ENCODE measurements at places on chromosomes 6 and 20. TPM values are rescaled to one million over a fixed set of nuclear protein-coding genes. Genes with fewer than 3 reads are reported as not detected.

Gene NT5E
- 23.0 TPM for polyA plus RNA-seq

DNA sequence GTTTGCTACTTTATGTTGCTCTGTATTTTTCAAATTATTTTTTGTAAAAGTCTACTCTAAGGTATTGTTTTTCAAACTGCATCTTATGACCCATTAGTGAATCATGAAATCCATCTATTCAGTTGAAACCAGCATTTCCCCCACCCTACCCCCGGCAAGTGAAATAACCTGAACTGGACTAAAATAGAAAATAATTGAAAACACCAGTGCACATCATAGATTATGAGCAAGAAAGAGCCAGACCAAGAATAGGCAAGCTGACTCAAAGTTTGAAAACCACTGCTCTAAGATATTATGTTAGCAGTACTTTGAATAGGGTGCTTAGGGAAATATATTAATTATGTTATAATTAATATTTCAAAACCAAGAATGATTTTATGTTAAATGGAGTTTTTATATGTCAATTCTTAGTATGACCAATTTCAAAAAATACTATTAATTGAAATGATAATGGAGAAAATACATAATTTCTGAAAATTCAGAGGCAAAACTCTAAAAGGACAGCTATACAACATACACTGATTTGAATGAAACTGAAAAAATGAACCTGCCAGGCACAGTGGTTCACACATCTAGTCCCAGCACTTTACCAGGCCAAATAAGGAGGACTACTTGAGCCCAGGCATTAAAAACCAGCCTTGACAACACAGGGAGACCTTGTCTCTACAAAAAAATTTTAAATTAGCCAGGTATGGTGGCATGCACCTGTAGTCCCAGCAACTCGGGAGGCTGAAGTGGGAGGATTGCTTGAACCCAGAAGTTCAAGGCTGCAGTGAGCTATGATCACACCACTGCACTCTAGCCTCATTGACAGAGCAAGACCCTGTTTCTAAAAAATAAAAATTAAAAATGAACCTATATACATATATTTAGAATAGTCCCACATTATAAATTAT is 112.0 kb downstream of the CDK19 start:
- no peak for DNase-seq

DNA sequence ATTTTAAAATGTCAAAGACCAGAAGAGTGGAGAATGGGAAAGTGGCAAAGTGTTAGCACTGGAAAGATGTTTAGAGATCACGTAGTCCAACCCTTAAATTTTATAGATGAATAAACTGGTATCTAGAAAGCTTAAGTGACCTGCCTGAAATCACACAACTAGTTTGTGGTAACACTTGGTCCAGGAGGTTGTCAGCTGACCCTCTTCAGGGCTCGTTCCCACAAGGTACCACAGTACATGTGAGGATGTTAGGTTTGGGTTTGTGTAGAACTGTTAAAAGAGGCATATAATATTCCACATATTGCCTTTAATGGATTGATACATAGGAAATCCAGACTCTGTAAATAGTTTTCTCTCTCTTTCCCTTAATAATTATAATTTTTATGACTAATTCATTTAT is 39.1 kb downstream of the ENPP1 start:
- DNase-seq = no peak

GRCh38 chr6:74259981-74260380 is 564.0 kb downstream of the CD109 start:
- DNase-seq = no peak

- no peak for DNase-seq
Measured at GRCh38 chr20:37194621-37195417, 15.5 kb upstream of the MROH8 start.

DNA sequence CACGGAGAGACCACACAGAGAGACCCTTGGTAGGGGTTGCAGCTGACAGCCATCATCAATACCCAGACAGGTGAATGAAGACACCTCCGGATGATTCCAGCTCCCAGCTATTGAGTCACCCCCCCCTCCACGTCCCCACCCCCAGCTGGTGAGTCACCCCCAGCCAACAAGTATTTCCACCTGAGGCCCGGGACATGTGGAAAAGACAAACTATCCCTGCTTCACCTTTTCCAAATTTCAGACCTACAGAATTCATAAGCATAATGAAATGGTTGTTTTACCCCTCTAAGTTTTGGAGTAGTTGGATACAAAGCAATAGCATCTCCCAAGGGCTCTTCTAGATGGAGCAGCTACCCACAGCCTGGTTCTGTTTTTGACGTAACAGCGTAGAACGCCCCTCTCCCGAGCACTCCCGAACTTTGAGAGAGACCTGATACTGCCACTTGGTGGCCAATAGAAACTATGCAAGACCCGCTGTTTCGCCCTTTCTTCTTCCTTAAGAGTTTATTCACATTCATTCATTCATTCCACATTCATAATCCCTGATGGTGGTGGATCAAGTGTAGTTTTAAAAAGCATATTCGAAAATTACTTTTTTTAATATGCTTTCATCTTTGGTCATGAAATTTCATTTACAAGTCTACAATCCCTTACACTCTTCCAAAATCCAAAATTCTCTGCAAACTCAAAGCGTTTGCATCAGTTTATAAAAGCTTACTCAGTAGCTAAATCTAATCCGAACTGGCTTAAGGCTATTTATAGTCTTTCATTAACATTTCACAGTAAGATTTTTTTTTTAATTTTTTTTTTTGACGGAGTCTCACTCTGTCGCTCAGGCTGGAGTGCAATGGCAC is 15.1 kb upstream of the PPP1R16B start:
- DNase-seq = no peak

DNA sequence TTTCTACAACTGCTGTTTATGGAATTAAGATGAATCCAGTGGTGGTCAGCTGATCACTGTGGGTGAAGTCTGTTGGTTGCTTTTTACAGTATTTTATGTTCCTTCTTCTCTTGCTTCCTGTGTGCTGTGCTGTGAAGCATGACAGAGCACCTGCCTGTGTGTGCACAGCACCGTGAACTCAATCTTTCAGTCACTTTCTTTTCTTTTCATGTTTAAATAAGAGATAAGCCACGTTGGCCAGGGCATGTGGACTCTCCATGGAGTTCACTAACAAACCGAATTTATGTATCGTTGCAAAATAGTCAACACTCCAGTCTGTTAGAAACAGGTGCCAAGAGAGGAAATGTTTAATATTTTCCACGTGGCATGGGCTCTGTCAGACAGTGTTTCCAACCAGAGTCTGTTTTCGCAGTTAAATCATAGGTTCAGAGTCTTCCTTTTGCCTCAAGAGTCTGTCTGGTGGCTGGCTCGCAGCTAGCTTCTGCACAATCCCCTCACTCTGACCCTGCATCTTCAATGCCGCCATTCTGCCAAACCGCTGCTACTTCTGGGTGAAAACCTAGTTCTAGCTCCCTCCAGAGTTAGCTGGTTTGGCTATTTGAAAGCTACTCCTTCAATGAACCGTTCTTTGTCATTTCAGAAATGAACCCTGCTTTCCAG is 73.2 kb downstream of the QRSL1 start:
- peak; percentile 35 for DNase-seq

GRCh38 chr6:110201151-110201884 is 21.1 kb downstream of the CDC40 start:
- no peak for DNase-seq

Gene MAK
- 0.84 TPM for polyA plus RNA-seq

DNA sequence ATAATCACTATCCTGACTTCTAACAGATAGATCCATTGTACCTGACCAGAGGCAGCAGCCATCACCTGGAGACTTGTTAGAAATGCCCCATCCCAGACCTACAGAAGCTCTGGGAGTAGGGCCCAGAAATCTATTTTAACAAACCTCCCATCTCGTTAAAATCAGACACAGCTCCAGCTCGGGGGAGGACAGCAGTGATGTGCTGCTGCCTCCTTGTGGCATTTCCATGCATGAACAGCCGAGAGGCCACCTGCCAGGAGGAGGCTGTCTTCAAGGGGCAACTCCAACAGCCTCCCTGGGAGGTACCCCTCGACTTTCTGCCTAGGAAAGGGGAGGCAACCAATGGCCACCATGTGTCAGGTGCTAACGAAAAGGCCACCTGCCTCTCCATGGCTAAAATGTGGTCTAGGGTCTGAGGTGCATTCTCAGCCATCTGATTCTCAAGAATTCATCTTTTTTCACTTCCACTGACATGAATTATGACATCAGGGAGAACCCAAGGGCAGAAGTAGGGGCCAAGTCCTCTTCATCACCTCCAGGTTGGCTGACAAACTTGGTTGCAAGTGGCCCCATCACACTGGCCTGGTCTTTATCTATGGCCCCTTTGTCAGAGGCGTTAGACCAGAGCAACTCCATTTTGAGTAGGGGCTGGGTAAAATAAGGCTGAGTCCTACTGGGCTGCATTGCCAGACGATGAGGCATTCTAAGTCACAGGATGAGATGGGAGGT is 12.2 kb upstream of the KCNK15 start:
- DNase-seq = peak; percentile 57

DNA sequence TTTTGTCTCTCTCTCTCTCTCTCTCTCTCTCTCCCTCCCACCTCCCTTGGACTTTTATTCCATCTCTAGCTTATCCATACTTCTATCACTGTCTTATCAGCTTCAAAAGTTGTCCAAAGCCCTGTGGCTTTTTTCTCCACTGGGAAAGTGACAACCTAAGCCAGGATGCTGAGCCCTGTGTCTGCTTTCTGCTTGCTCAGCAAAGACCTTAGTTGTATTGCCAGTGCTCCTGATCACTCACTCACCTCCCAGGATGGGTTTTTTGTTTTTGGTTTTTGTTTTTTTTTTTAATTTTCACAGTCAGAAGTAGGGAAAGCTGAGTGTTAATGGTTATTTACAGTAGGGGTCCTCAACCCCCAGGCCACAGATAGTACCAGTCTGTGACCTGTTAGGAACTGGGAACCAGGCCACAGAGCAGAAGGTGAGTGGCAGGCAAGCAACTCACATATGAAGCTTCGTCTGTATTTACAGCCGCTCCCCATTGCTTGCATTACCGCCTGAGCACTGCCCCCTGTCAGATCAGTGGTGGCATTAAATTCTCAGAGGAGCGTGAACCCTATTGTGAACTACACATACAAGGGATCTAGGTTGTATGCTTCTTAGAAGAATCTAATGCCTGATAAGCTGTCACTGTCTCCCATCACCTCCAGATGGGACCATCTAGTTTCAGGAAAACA is 125.0 kb upstream of the ID4 start:
- DNase-seq = no peak

- no peak for DNase-seq
Measured at GRCh38 chr20:46779831-46780230, 70.4 kb downstream of the SLC2A10 start.

GRCh38 chr20:46240065-46240464 is 68.2 kb downstream of the CDH22 start:
- no peak for DNase-seq

DNA sequence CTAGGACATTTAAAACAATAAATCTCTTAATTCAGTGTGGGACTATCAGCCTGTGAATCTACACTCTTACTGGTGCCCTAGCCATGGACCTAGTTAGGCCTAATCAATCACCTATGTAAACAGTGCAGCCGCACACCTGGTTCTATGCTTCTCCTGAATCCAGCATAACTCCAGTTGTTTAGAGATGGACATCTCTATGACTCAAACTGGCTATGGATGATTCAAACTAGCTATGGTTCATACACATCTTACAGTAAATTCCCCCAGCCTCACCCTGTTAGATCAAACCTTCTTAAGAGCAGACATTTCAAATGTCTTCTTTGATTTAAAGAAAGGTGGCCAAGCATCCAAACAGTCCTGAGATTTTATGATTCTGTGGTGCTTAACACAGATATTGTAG is 34.7 kb downstream of the SLC35B3 start:
- DNase-seq = no peak

GRCh38 chr20:11852189-11852588 is 65.5 kb upstream of the BTBD3 start:
- DNase-seq = no peak

- DNase-seq = peak; percentile 80
Measured at GRCh38 chr6:47083586-47084047, 41.5 kb upstream of the ADGRF1 start.

DNA sequence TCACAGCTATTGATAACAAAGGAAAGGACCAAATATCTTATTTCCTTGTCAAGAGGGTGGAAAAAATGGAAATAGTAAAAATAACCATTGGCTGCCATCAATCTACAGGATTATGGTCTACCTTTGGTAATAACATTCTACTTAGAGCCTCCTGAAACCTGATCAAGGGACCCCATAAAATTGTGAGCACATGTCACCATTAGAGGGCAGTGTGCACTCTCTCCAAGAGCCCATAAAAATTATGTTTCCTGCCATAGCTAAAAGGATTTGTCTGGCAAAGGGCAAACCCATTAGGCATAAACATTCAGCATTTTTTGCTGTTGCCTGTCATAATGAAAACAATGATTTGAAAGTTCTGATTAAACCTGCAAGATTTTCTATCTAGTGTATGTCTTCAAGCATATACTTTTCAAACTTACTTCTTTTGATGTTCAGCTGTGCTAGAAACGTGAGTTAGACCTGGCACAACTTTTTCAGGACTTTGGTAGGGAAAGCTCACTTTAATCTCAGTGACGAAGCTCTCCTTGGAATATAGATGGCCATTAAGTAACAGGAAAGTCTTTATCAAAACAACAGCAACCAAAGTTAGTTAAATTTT is 120.7 kb upstream of the ZFP64 start:
- peak; percentile 54 for DNase-seq
